ENCODE measurements at places on chromosomes 2 and 18. TPM values are rescaled to one million over a fixed set of nuclear protein-coding genes. Genes with fewer than 3 reads are reported as not detected.

The ARHGEF4 gene
- 8.9 TPM for polyA plus RNA-seq

The TMBIM1 gene
- 507 TPM for polyA plus RNA-seq

The DAW1 gene
- polyA plus RNA-seq, result 1.1 TPM

The ORMDL1 gene
- polyA plus RNA-seq, result 30.3 TPM

The FOXI3 gene
- not detected for polyA plus RNA-seq

The CYP27C1 gene
- 0.67 TPM for polyA plus RNA-seq

The ADAM23 gene
- polyA plus RNA-seq, result 1.2 TPM

The KCNJ13 gene
- 0.15 TPM for polyA plus RNA-seq

The PDIA6 gene
- 124 TPM for polyA plus RNA-seq

The TWSG1 gene
- polyA plus RNA-seq, result 15.6 TPM

The LINC00305 gene
- not detected for polyA plus RNA-seq

The KLHL14 gene
- polyA plus RNA-seq, result 0.12 TPM

The COL4A3 gene
- polyA plus RNA-seq, result 0.24 TPM

The LIMS4 gene
- polyA plus RNA-seq, result 5.8 TPM

The ALKAL2 gene
- polyA plus RNA-seq, result 11.0 TPM

The ATG16L1 gene
- 11.0 TPM for polyA plus RNA-seq

The DSC3 gene
- polyA plus RNA-seq, result 0.73 TPM

The MYO1B gene
- 20.8 TPM for polyA plus RNA-seq

The GAL3ST2 gene
- not detected for polyA plus RNA-seq

The USP37 gene
- polyA plus RNA-seq, result 1.3 TPM

The EDAR gene
- polyA plus RNA-seq, result 0.03 TPM

The RNF152 gene
- 5.6 TPM for polyA plus RNA-seq

The SAG gene
- polyA plus RNA-seq, result 0.67 TPM

The CKAP2L gene
- not detected for polyA plus RNA-seq

The TUBA4B gene
- not detected for polyA plus RNA-seq

The FHL2 gene
- polyA plus RNA-seq, result 2.5 TPM

The EFR3B gene
- polyA plus RNA-seq, result 1.1 TPM

The FBXO41 gene
- polyA plus RNA-seq, result 1.5 TPM

The TNFAIP6 gene
- polyA plus RNA-seq, result 110 TPM

The HOXD13 gene
- polyA plus RNA-seq, result not detected

The PRKCE gene
- polyA plus RNA-seq, result 2.8 TPM

The TSGA10 gene
- polyA plus RNA-seq, result 8.1 TPM

The RAB27B gene
- 1.0 TPM for polyA plus RNA-seq

Measured in adipose tissue (tissue), 3 donors.